ENCODE measurements at places on chromosomes 11 and 22.

- DNase-seq: peak; percentile 95
Observed at GRCh38 chr22:41380993-41381328, 781 bp upstream of the TEF start.

DNA sequence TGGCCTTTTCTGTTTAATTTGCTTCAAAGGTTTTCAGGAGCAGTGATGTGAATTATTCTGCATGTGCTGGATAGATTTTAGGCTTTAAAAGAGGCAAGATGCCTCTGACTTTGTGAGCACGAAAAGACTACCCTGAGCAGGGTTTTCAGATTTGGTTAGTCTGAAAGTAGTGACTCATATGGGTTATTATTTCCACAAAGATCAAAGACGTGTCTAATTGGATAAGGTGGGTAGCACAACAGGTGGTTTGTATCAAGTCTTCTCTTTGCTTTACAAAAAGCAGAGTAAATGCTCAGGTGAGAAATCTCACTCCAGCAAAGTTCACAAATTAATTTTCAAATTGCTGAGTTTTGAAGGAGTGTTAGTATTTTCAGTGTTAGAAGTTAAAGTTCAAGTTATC lies 37.6 kb upstream of the DBX1 start:
- DNase-seq: no peak

DNA sequence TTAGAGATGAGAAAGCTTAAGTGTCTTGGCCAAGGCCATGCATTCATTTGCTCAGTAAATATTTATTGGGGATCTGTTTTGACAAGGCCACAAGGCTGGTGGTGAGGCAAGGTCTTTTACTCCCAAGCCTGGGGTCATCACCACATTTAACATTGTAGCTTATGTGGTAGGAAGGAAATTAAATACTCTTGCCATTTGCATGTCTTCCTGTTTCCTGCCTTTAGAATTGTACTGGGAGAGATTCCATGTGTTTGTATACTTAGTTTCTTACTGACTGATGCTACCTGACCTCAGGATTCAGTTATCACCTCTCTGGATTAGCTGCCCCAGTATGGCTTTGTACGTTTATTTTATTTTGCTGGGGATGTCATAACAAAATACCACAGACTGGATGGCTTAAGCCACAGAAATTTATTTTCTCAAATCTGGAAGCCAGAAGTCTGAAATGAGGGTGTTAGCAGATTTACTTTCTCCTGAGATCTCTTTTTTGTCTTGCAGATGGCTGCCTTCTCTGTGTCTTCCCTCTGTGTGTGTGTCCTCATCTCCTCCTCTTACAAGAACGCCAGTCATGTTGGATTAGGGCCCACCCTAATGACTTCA lies 44.8 kb downstream of the SPECC1L start:
- peak; percentile 32 for DNase-seq

DNA sequence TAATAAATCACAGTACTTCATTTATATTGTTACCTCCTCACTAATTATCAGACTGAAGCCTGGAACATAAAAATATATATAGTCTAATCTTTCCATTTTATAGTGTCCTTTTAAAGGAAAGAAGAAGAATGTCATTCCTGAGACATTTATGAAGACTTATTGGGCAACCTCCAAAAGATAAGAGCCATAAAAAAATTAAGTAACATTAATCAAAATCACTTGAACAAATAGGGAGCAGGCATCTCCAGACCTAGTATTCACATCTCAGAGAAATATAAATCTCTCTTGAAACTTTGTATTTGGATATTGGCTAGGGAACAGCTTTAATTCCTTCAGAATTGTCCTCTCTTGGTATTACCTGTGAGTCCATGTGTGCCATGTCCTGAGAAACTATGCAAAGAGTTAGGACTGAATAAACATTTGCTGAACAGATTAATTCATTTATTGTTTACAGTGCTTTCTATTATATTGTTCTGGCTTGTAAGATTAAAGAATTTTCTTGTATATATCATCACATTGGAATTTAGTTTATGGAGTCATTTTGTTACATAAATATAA lies 530.5 kb upstream of the LRRC4C start:
- no peak for DNase-seq

DNA sequence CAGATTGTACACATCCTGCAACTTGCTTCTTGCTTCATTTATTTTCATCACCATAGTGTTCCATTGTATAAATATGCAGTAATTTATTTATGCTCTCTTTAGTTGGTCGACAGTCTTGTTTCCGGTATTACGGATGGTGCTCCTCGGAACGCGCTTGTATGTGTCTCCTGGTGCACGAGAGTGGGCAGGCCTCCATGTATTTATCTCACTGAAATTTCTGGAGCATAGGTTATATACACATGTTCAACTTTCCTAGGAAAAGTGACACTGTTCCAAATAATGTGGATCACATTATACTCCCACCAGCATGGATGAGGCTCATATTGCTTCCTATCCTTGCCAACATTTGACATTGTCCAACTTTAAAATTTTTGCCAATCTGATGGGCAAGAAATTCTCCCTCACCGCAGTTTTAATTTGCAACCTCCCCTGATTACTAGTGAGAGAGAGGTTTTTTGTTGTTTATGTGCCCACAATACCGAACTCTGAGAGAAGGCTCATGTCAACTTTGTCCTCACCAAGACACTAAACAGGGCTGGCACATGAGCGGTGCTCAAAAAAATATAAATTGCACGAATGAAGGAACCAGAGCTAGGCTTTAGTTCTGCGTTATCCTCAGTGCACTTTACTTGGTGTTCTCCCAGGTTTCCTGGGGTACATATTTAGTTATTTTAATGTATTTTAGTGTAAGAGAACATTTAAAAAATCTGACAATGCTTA lies 3.8 kb downstream of the CSNK2A3 start:
- DNase-seq: peak; percentile 4

DNA sequence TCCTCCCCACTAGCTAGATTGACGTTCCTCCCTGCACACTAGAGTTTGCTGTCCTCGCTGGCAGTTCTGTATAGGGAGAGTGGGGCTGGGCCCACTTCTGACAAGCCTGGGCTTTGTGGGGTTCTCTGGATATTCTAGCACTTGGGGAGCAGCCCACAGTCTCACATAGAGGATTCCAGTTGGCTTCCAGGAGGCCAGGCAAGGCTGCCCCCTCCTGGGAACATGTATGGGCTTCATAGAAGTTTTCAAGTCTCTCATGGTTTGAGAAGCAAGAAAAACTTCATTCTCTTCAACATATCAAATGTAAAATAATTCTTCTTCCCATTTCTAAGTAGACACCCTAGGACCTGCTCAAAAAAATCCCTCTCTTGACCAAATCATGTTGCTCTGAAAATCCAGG lies 87.5 kb downstream of the NAV2 start:
- DNase-seq: peak; percentile 30

DNA sequence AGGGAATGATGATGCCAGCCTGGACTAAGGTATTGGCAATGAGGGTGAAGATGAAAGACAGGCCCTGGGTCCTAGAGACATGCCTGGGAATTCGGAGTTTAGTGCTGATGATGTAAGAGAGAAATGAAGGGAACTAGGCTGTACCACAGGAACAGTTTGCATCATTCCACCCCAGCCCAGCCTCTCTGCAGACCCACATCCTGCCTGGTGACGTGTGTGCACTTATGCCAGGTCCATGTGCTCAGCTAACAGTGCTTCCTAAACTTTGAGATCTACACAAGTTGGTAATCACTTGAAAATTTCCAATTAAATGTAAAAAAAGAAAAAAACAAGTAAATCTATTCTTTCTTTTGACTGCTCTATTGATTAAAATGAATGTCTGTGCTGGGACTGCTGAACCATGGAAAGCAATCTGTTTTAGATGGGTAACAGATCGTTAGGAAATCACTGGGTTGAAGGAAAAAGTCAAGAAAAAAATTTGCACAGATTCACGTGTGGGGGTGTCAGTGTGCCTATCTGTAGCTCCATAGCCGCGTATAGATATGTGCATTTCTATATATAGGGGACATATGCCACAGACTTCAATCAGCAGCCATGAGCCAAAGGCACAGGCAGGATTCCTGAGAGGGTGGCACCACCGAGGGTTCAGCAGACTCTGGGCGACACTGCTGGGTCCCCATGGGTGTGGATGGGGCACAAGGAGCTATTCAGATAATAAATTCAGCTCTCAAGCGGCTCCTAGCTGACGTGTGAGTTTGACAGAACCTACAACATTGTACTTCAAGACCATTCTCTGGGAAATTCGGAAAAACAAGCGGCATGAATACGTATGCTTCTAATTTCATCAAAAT lies 131.1 kb upstream of the OPCML start:
- no peak for DNase-seq

DNA sequence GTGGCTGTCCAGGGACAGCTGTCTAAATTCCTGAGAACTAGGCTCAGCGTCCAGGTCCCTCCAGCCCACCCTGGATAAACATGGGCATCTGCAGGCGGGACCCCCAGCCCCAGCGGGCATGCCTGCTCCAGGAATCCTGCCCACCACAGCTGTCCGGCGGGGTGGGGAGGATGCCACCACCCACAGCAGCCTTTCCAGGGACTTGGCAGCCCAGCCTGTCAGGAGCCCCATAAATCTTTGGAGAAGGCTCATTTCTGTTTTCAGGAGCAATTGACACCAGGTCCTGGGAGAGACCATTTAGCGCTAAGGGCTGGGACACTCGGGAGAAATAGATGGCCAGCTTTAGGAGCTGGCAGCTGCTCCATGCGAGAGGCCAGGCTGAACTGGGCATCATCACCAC lies 358.9 kb downstream of the CADM1 start:
- no peak for DNase-seq

DNA sequence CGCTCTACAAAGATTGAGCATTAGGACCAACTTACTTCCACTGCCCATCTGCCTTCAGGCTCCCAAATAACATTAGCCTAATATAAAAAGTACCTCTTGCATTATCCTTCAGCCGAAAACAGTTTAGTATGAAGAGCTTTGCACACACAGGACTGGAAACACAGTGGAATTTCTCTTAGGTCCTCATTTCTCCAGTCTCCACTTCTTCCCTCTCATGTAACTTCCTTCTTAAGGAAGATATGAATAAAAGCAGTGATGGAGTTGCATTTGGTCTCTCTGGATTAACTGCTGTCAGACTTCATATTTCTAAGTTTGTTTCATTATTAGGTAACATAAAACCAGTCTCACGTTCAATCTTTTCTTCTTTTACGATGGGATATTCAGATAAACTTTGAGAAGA lies 5.6 kb upstream of the MPEG1 start:
- DNase-seq: no peak

DNA sequence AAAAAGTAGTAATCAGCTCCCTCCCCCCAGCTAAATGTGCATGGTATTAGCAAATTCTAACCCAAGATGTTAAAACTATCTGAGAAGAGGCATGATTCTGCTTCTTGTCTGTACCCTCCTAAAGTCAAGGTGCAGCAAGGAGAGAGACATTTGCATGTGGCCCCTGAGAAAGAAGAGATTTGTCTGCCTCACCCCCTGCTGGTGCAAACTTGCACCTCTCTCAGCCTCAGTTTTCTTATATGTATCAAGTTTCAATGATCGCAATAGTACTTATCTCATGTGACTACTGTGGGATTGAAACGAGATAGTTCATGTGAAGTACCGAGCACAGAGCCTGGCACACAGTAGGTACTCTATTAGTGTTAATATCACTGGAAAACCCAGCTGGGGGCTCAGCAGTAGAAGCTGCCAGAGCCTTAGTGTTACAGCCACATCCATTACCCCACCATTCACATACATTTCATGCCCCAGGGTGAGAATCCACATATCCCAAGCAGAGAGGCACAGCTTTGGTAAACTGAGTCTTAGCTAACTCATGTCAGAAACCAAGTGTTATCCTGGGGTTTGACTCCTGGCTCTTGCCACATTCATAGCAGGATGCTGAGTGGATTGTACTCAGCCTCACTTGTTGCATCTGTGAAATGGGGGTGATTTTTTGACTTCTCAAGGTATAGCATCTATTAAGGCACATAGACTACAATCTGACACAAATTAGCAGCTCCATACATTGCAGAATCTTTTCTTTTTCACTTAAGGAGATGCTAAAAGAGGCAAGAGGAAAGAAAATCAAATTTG lies 24.9 kb downstream of the CD44 start:
- DNase-seq: no peak

DNA sequence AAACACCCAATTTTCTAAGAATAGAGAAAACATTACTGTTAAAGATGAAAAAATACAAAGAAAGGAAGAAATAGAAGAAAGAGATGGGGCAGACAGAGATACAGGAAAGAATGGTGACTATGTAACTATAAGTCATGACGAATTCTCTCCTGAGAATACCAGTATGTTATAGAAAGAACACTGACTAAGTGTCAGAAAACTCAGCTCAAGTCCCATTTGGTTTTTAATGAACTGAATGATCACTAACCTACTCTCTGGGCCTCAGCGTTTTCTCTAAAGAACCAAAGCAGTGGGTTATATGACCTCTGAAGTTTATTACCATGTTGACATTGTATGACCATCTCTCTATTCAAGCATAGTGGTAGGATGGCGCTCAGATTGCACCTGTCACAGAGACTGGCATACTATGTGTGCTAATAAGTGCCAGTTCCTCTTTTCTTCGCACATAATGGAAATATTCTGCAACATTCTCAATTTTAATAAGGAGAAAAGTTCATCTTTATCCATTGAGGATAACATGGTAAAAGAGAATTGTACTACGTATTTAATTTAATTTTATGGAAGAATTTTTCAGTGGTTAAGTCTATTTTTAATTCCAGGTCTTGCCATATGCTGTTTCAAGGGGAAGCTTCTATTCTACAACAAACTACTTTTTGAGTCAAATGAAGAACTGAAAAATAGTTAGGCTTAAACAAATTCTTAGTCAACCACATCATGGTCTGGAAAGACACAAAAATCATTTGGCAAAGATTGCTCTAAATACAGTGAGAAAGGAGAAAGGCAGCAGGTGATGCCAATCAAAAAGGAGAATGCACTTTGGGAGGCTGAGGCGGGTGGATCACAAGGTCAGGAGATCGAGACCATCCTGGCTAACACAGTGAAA lies 25.0 kb upstream of the EED start:
- no peak for DNase-seq

DNA sequence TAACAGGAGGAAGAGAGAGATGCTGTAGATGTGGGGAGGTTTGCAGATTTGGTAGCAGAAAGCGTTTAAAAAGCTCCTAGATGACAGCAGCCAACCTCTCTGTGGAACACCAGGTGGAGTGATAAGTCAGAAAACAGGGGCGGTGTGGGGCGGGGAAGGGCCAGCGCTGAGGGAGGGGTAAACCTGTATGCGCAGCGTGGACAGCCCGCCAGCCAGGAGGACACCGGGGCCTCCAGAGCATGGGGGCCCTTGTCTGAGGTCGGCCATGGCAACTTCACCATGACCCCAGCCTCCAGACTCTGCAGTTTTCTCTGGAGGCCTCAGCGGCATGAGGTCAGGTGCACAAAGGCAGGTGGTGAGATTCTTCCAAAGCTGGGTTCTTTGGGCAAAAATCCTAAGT lies 423.7 kb downstream of the BRD1 start:
- DNase-seq: no peak
